ENCODE measurements at places on chromosomes 12 and 14. TPM values are rescaled to one million over a fixed set of nuclear protein-coding genes. Genes with fewer than 3 reads are reported as not detected.

The SYNE3 gene
- total RNA-seq, result 7.1 TPM

The TAS2R14 gene
- total RNA-seq, result 3.3 TPM

The PLEKHG7 gene
- not detected for total RNA-seq

The ADGRD1 gene
- total RNA-seq, result 0.96 TPM

The CBX5 gene
- 225 TPM for total RNA-seq

The TC2N gene
- total RNA-seq, result 2.5 TPM

The RNU6-7 gene
- not detected for total RNA-seq

The RNASE3 gene
- total RNA-seq, result not detected

The MRPS35 gene
- 27.4 TPM for total RNA-seq

The RESF1 gene
- 38.3 TPM for total RNA-seq

The ACVRL1 gene
- total RNA-seq, result 0.39 TPM

The KRT82 gene
- total RNA-seq, result not detected

The MARCHF9 gene
- 26.7 TPM for total RNA-seq

The MUCL1 gene
- not detected for total RNA-seq

The TAS2R43 gene
- total RNA-seq, result 1.5 TPM

The OSGEP gene
- total RNA-seq, result 65.0 TPM

The NANOG gene
- 1.3 TPM for total RNA-seq

The FAM177A1 gene
- total RNA-seq, result 72.7 TPM

The FAM186B gene
- not detected for total RNA-seq

The POTEG gene
- total RNA-seq, result not detected

The RNASE1 gene
- not detected for total RNA-seq

The RNASE11 gene
- total RNA-seq, result not detected

The TULP3 gene
- 12.5 TPM for total RNA-seq

The ANKS1B gene
- total RNA-seq, result 11.3 TPM

The CFAP73 gene
- not detected for total RNA-seq

The GLTP gene
- total RNA-seq, result 22.6 TPM

The KCNH3 gene
- total RNA-seq, result 5.9 TPM

The TDP1 gene
- total RNA-seq, result 30.3 TPM

The CEP290 gene
- 24.1 TPM for total RNA-seq

The IGF1 gene
- total RNA-seq, result not detected

The TAS2R50 gene
- total RNA-seq, result 1.3 TPM

The C12orf54 gene
- total RNA-seq, result not detected

The TAS2R7 gene
- 0.39 TPM for total RNA-seq

The GPR162 gene
- 145 TPM for total RNA-seq

The CFAP251 gene
- total RNA-seq, result 2.8 TPM

The CDKN3 gene
- total RNA-seq, result 4.4 TPM

The SPX gene
- total RNA-seq, result not detected

The A2M gene
- 346 TPM for total RNA-seq

The NTF3 gene
- 5.0 TPM for total RNA-seq

The TEP1 gene
- 22.7 TPM for total RNA-seq

The LHX5 gene
- 3.1 TPM for total RNA-seq

The MMP17 gene
- total RNA-seq, result 65.8 TPM

The RFX4 gene
- total RNA-seq, result not detected

The BBS10 gene
- total RNA-seq, result 10.9 TPM

The SYNDIG1L gene
- total RNA-seq, result 1.5 TPM

The CCDC175 gene
- not detected for total RNA-seq

The CBLN3 gene
- 0.51 TPM for total RNA-seq

The SDR9C7 gene
- total RNA-seq, result 0.39 TPM

The PRB2 gene
- not detected for total RNA-seq

The P2RX2 gene
- 4.1 TPM for total RNA-seq

The MFAP5 gene
- total RNA-seq, result not detected

The INHBC gene
- not detected for total RNA-seq

Measured in glutamatergic neuron (in vitro differentiated cells).